Activated CD4-positive, alpha-beta T cell treated with anti-CD3 and anti-CD28 coated beads, Interleukin-2, amount 10 ng/mL, durations not matched to agents 7 days and 5 days (primary cell): ENCODE measurements at places on chromosomes 4 and X. TPM values are rescaled to one million over a fixed set of nuclear protein-coding genes. Genes with fewer than 3 reads are reported as not detected.

DNA sequence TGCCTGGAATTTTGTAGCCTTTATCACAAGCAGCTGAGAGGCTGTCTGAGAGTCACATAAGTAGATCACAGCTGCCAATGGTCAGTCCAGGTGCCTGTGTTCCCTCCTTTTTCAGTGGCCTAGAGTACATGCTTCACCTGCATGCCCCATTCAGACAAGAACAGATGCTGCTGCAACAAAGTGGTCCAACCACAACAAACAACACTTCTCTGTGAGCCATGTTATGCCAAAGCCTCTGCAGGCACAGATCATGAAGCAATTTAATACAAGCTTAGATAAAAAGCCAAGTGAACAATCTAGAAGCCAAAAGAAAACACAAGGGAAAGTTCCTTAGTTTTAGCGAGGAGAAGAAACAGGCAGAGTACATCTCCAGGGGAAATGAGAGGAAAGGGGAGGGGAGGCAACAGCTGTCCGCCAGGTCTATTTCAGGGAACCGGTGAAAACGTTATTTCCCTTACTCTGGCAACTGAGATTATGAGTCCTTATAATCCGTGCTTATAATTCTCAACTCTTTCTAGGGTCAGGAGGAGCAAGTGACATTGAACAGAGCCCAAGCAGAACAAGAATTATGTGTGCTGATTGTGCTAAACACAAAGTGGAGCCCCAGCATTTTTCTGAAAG lies 92.6 kb downstream of the TSPAN5 start:
- no peak for DNase-seq
- no peak overlapping the region for H3K4me3 ChIP-seq
- H3K36me3 ChIP-seq: peaks cover 12% of the 10 kb centered on the region

Gene PRRG3
- not detected for total RNA-seq

DNA sequence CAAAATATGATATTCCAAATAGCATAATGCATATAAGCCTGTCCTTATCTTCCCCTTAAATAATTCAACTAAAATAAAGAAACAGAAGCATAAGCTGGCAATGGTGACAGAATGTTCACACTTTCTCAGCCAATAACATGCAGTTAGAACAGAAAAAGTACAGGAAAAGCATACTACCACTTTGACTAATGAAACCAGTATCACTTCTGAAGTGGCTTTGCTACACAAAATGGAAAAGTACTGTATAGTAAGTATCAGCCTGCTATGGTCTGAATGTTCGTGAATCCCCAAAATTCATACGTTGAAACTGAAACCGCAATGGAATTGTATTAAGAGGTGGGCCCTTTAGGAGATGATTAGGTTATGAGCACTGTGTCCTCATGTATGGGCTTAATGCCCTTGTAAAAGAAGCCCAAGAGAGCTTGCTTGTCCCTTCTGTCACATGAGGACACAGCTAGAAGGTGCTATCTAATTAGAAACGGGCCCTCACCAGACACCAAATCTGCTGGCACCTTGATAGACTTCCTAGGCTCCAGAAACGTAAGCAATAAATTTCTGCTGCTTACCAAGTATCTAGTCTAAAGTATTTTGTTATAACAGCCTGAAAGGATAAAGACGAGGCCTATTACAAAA lies 102.6 kb downstream of the PRDM5 start:
- no peaks in the 10 kb centered on the region for H3K36me3 ChIP-seq
- H3K4me3 ChIP-seq: no peak overlapping the region
- peaks cover 6% of the 10 kb centered on the region for H3K4me1 ChIP-seq
- H3K27me3 ChIP-seq: peaks cover 9% of the 10 kb centered on the region
- no peak for DNase-seq

DNA sequence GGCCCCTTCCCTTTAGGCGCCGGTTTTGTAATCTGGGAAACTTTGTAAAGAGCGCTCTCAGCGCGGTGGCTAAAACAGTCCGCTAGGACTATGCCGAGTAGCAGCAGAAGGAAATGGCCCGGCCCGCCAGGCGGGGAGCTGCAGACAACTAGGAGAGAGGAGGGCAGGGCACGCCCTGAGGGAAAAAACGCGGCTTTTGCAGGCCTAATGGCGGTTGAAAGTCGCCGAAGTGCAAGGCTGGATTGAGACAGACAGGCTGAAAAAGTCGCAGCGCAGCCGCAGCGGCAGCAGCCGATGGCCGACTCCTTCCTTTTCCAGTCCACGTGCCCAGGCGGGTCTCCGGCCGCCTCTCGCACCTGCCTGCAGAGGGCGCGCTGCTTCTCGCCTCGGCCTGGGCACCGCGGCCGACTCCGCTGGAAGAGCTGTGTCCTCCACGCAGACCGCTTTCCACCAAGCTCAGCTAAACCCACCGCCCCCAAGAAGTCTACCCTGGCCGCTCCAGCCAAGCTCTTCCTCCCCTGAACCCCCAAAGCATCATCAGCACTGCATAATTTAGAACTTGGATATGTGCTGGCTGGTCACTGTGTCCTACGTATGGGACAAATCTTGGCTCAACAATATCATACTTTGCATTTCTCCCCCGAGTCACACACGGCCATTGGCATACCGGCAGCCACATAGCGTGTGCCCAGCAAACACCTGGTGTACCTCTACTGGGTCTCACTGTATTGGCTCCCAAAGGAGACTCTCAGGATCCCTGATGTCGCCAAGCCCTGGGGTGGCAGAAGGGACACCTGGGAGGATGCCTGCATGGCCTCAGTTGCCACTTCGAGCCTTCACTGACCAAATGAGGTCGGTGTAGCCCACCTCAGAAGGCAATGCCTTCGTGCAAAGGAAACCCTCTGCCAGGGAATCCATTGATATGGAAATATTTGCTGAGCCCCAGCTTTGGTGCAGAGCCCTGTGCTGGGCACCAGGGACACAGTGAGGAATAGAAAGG lies 14.5 kb downstream of the SLC25A5 start:
- no peaks in the 10 kb centered on the region for H3K36me3 ChIP-seq
- no peaks in the 10 kb centered on the region for H3K27me3 ChIP-seq
- peak overlapping the region; percentile 86 for H3K27ac ChIP-seq
- H3K4me1 ChIP-seq: peaks cover 11% of the 10 kb centered on the region
- peak overlapping the region; percentile 63 for H3K4me3 ChIP-seq
- DNase-seq: peak; percentile 52

Gene STOX2
- not detected for total RNA-seq

GRCh38 chr4:168849997-168850396 lies 160.1 kb downstream of the CBR4 start:
- H3K36me3 ChIP-seq: no peaks in the 10 kb centered on the region
- H3K4me3 ChIP-seq: no peak overlapping the region
- H3K27ac ChIP-seq: no peak overlapping the region

DNA sequence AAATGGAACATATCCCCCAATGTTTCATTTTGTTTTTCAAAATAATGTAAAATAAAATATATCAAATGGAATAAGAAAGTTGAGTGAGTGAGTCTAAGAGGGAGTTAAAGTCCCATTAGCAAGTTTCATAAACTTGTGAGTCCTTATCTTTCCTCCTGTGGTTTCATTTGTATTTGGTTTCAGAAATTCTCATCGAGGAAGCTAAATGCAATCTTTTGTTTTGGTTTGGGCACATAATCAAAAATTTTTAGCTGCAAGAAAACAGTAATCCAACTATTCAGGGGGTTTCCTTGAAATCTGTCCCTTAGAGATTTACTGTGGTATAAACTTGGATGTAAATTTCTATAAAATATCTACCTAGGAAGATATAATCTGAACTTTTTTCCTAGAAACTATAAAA lies 124.2 kb downstream of the CAMK2D start:
- H3K27me3 ChIP-seq: no peaks in the 10 kb centered on the region
- H3K4me1 ChIP-seq: peaks cover 49% of the 10 kb centered on the region
- DNase-seq: no peak
- no peak overlapping the region for H3K27ac ChIP-seq
- no peak overlapping the region for H3K4me3 ChIP-seq
